ENCODE measurements at places on chromosomes 1 and 21.
A peak's percentile ranks its signal among the peaks of the same experiment; 100 is the strongest.

DNA sequence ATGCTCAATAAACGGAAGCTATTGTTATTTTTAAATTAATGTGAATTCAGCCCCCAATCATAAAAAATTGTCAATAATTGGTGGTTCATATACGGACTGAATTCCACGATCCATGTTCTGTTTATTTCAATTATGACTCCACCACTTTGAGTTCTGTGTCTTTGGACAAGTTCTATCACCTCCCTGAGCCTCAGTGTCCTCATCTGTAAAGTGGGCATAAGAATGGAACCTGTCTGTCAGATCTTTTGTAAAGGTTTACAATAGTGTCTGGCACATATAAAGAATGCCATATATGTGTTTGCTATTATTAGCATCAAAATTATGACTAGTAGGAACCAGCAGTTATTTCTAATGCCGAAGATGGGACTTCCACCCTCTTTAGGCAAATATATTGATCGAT, 183.3 kb downstream of the KAZN start:
- DNase-seq, result no peak
- no peaks in the 10 kb centered on the region for H3K36me3 ChIP-seq
- H3K27me3 ChIP-seq, result no peaks in the 10 kb centered on the region
- no peak overlapping the region for H3K27ac ChIP-seq
- H3K4me3 ChIP-seq, result no peak overlapping the region

- no peak overlapping the region for H3K4me3 ChIP-seq
- peaks cover 5% of the 10 kb centered on the region for H3K36me3 ChIP-seq
- H3K27ac ChIP-seq, result no peak overlapping the region
- H3K4me1 ChIP-seq, result peaks cover 19% of the 10 kb centered on the region
- H3K27me3 ChIP-seq, result no peaks in the 10 kb centered on the region
- DNase-seq, result peak; percentile 56
Observed at GRCh38 chr21:33362044-33362555, 37.3 kb downstream of the IFNAR1 start.

DNA sequence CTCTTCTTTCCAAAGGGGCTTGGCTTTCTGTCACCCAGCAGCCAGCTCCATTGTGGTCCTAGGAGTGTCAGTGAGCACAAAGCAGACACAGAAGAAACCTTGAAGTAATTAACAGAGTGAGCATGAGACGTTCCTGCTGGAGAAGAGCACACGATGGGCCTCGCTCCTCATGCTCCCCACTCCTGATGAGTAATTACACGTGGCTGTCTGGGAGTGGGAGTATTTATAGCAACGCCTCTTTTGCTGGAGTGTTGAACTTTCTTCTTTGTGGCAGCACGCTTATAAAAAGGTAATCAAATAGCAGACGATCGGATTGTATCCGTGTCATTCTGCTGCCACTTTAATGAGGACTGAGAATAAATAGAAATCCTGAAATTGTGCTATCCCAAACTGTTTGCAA, 185.8 kb downstream of the CAMTA1 start:
- H3K27me3 ChIP-seq, result peaks cover 18% of the 10 kb centered on the region
- no peak for DNase-seq
- no peak overlapping the region for H3K4me3 ChIP-seq

GRCh38 chr21:32545948-32546441, 39.3 kb downstream of the TCP10L start:
- no peak overlapping the region for H3K4me3 ChIP-seq
- H3K4me1 ChIP-seq, result no peaks in the 10 kb centered on the region
- no peak for DNase-seq
- no peaks in the 10 kb centered on the region for H3K27me3 ChIP-seq
- no peaks in the 10 kb centered on the region for H3K36me3 ChIP-seq
- no peak overlapping the region for H3K27ac ChIP-seq

GRCh38 chr1:168405906-168406549, 125.4 kb downstream of the TBX19 start:
- no peaks in the 10 kb centered on the region for H3K27me3 ChIP-seq
- no peak overlapping the region for H3K27ac ChIP-seq
- DNase-seq, result no peak

GRCh38 chr1:224205438-224205840, 22.4 kb downstream of the DEGS1 start:
- no peak overlapping the region for H3K4me3 ChIP-seq
- H3K4me1 ChIP-seq, result peaks cover 29% of the 10 kb centered on the region
- peak overlapping the region; percentile 57 for H3K27ac ChIP-seq
- DNase-seq, result peak; percentile 33

DNA sequence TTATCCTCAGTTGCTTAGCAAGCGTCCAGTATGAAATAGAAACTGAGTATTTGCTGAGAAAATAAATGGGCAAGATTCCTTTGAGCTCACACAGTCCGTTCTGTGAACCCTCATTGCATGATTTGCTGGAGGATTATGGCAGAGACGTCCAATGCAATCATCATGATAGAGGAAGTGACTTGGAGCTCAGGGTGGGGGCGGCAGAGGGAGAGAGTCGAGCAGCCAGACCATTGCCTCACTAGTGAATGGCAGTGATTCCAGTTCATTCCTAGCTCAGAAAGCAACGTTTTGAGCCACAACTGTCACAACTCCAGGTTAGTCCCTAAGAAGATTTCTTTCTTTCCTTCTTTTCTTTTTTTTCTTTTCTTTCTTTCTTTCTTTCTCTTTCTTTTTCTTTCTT, 27.5 kb upstream of the COL9A2 start:
- no peak overlapping the region for H3K4me3 ChIP-seq
- H3K27me3 ChIP-seq, result peaks cover 4% of the 10 kb centered on the region
- no peak for DNase-seq
- H3K27ac ChIP-seq, result no peak overlapping the region

DNA sequence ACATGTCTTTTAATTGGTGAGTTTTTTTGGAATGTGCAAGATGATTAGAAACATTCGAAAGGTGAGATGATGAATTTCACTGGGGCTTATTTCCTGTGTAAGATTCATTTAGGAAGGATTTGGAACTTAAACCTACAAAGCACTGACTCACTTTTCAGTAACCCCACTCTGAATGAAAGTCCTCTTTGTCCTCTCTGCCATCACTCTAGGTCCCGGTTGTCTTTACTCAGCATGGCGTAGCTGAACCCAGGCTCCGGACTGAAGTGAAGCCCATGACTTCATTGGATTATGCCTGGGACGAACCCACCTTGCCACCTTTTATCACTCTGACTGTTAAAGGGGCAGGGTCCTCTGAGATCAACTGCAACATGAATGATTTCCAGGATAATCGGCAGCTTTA, 139.4 kb downstream of the VPS13D start:
- no peaks in the 10 kb centered on the region for H3K4me1 ChIP-seq
- no peak overlapping the region for H3K27ac ChIP-seq
- no peak for DNase-seq
- H3K36me3 ChIP-seq, result peaks cover 34% of the 10 kb centered on the region

- no peak for DNase-seq
- H3K27ac ChIP-seq, result no peak overlapping the region
- H3K27me3 ChIP-seq, result peaks cover 10% of the 10 kb centered on the region
- no peaks in the 10 kb centered on the region for H3K36me3 ChIP-seq
- no peak overlapping the region for H3K4me3 ChIP-seq
Observed at GRCh38 chr1:34746785-34747637, 7.8 kb upstream of the GJB5 start.

- H3K27me3 ChIP-seq, result no peaks in the 10 kb centered on the region
- H3K4me3 ChIP-seq, result no peak overlapping the region
- no peaks in the 10 kb centered on the region for H3K36me3 ChIP-seq
- H3K27ac ChIP-seq, result no peak overlapping the region
- DNase-seq, result no peak
Observed at GRCh38 chr1:46623743-46624644, 7.4 kb upstream of the MOB3C start.

GRCh38 chr1:73673971-73674370, 524.0 kb downstream of the LRRIQ3 start:
- no peaks in the 10 kb centered on the region for H3K27me3 ChIP-seq
- H3K36me3 ChIP-seq, result no peaks in the 10 kb centered on the region
- no peaks in the 10 kb centered on the region for H3K4me1 ChIP-seq
- no peak overlapping the region for H3K27ac ChIP-seq

- H3K4me3 ChIP-seq, result peak overlapping the region; percentile 57
- H3K4me1 ChIP-seq, result peaks cover 43% of the 10 kb centered on the region
- no peak for DNase-seq
- peak overlapping the region; percentile 86 for H3K27ac ChIP-seq
- no peaks in the 10 kb centered on the region for H3K27me3 ChIP-seq
Observed at GRCh38 chr1:226185141-226186036, 1.2 kb downstream of the ACBD3 start.

GRCh38 chr1:60427194-60427593, 353.6 kb upstream of the C1orf87 start:
- no peak for DNase-seq
- no peak overlapping the region for H3K4me3 ChIP-seq
- no peaks in the 10 kb centered on the region for H3K36me3 ChIP-seq
- no peaks in the 10 kb centered on the region for H3K27me3 ChIP-seq
- H3K4me1 ChIP-seq, result no peaks in the 10 kb centered on the region

GRCh38 chr1:69312055-69312732, 255.5 kb upstream of the LRRC7 start:
- H3K4me1 ChIP-seq, result no peaks in the 10 kb centered on the region
- DNase-seq, result no peak
- H3K4me3 ChIP-seq, result no peak overlapping the region

DNA sequence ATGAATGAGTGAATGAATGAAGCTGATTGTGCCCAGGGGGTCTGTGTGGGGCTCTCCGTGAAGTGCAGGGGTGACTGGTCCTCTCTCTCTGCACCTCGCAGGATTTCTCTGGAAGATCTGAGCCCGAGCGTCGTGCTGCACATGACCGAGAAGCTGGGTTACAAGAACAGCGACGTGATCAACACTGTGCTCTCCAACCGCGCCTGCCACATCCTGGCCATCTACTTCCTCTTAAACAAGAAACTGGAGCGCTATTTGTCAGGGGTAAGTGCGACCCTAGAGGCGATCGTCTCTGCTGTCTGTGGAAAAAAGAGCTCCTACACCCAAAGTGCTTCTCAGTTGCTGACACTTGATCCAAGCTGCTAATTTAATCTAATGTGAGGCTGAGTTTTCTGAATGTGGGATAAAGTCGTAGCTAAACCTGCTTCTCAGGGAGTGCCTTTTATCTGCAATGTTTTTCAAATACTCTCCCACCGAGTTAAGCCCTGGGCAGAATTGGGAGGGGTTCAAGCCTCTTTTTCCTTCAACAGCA, 101.7 kb downstream of the HUNK start:
- peak; percentile 74 for DNase-seq
- no peak overlapping the region for H3K4me3 ChIP-seq
- H3K4me1 ChIP-seq, result peaks cover 14% of the 10 kb centered on the region
- H3K36me3 ChIP-seq, result no peaks in the 10 kb centered on the region
- peaks cover 11% of the 10 kb centered on the region for H3K27me3 ChIP-seq
- H3K27ac ChIP-seq, result no peak overlapping the region

DNA sequence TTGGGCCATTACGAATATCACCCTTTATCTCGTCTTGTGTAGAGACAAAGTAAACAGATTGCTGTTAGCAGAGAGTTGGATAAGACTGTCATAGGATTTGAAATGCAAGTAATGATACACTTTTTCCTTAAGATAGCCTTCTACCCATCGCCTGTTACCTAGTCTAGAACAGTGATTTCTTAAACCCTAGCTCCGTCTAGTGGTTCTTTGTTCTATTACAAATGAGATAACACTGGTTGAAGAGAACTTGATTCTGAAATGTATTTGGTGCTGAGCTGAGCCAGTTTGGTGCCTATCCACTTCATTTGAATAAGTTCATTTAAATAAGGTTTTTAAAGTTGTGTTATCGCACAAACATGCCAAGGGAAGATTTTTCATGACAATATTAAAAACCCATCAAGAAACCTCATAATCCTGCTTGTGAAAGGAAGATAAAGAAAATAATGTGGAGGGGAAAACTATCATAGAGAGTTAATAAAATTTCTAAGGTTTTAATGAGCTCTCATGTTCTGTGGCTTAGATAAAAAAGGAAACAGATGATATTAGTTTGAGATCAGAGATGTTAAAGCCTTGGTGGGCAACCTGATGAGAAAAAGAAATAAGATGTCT, 1.5 kb upstream of the KCNH1 start:
- no peak overlapping the region for H3K4me3 ChIP-seq
- no peaks in the 10 kb centered on the region for H3K36me3 ChIP-seq

GRCh38 chr1:15833069-15833679, 14.3 kb upstream of the SPEN start:
- H3K4me3 ChIP-seq, result peak overlapping the region; percentile 74
- peak overlapping the region; percentile 95 for H3K27ac ChIP-seq
- H3K4me1 ChIP-seq, result peaks cover 29% of the 10 kb centered on the region
- H3K36me3 ChIP-seq, result no peaks in the 10 kb centered on the region

All from DND-41 (cell line).